NCI-H510A treated with DMSO at 0.1 percent for 48 hours (cell line): ENCODE measurements at places on chromosomes 6 and 20.

- DNase-seq = no peak
Measured at GRCh38 chr6:9405825-9406224, 970.5 kb upstream of the SLC35B3 start.

DNA sequence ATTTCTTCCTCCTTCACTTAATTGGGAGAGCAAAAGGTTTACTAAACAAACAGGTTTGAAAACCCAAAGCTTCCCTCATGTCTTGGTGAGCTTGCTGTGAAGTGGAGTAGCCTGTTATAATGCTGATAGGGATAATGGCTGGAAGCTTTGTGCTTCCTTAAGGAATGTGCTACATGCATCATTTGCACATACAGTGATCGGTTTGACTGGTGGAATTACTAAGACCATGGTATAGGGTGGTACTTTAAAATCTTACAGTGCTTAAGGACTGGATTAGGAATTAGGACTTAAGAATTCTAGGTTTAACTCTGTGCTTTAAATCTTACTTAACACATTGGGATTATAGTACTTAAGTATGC lies 75.7 kb downstream of the ARID1B start:
- DNase-seq = no peak

GRCh38 chr20:8043687-8044282 lies 24.2 kb upstream of the TMX4 start:
- peak; percentile 95 for DNase-seq

GRCh38 chr6:75492386-75493153 lies 1.0 kb downstream of the FILIP1 start:
- DNase-seq = no peak

DNA sequence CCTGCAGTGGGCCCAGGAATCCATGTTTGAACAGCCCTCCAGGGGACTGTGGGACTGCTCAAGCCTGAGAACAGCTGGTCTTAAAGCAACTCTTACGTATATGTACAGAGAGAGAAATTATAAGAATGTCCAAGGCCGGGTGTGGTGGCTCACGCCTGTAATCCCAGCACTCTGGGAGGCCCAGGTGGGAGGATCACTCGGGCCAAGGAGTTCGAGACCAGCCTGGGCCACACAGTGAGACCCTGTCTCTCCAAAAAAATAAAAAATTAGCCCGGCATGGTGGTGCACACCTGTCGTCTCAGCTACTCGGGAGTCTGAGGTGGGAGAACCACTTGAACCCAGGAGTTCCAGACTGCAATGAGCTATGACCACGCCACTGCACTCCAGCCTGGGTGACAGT lies 134.0 kb downstream of the DTNBP1 start:
- no peak for DNase-seq

DNA sequence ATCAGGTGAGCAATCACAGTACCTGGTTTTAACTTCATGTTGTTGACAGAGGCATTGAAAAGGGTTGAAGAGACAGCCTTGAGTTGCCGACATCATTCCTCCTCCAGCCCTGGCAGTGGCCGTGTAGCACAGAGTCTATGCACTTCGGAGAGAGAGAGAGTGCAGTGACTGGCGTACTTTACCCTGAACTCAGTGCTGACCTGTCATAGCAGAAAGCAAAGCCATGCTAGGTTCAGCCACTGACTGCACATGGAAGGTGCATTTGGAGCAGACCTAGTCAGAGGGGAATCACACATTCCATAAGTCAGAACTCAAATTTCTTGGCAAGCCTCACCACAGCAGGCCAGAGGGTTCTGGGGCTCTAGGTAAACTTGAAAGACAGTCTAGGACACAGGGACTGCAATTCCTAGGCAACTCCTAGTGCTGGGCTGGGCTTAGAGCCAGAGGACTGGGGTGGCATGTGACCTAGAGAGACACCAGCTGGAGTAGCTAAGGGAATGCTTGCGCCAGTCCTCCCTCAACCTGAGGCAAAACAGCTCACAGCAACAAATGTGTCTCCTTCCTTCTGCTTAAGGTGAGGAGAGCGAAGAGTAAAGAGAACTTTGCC lies 69.1 kb downstream of the ELOVL4 start:
- no peak for DNase-seq

GRCh38 chr6:141688916-141689315 lies 443.8 kb upstream of the GJE1 start:
- no peak for DNase-seq

DNA sequence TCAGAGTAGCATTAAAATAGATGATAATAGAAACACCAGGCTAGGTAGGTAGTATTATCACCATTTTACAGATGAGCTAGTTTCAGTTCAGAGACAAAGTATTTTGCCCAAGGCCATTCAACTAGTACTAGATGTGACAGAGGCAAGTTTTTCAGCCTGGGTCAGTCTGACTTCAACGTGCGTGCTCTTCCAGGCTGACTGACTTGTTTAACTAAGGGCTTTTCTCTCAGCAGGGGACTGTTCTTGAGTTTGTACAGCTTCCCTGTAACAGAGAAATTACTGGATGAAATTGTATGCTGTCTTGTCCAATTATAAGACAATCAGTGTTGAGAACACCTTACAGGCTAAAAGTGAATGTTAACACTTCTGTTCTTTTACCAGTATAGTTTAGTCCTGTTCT lies 333.5 kb upstream of the MAN1A1 start:
- DNase-seq = peak; percentile 19

- DNase-seq = no peak
Measured at GRCh38 chr20:3382836-3383235, 24.6 kb downstream of the DNAAF9 start.

GRCh38 chr6:18550119-18550518 lies 163.0 kb downstream of the RNF144B start:
- DNase-seq = no peak

- DNase-seq = no peak
Measured at GRCh38 chr6:74826263-74826662, 379.6 kb downstream of the COL12A1 start.

DNA sequence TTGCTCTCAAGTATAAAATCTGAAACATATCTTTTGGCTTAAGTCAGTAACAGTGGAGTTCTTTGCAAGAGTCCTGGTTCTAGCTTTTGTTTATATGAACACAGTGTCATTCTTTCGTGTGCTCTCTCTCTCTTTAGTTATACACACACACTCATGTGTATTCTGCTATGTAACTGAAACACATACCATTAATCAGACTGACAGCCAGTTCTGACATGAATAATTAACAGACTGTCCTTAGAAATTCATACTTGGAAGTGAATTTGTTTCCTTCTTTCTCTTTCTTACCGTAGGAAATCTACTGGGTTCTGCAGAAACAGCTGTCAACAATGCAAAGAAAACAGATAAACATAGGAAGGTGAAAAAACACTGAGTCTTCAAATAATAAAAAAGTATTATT lies 2.5 kb downstream of the MCM9 start:
- no peak for DNase-seq

GRCh38 chr20:58753267-58753921 lies 60.8 kb downstream of the NPEPL1 start:
- no peak for DNase-seq
